ENCODE measurements at places on chromosomes 3 and 15.

- no peak for DNase-seq
Measured at GRCh38 chr3:43248185-43248583, 38.2 kb upstream of the SNRK start.

DNA sequence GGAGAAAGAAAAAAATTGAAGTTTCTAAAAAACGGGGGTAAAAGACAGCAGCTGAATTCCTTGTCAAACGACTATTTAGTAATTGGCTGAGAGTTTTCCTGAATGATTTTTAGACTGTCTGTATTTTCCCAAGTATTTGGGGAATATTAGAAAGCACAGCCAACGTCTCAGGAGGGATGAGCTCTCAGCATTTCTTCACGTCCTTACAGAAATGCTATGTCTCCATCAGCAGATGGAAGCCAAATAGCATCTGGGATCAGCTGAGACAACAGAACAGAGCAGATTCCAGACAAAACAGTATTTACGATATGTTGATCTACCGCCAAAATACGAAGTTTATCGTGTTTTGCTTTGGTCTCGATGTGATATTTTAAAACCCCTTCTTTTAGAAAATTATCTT is 5.3 kb upstream of the TMC3 start:
- no peak for DNase-seq

DNA sequence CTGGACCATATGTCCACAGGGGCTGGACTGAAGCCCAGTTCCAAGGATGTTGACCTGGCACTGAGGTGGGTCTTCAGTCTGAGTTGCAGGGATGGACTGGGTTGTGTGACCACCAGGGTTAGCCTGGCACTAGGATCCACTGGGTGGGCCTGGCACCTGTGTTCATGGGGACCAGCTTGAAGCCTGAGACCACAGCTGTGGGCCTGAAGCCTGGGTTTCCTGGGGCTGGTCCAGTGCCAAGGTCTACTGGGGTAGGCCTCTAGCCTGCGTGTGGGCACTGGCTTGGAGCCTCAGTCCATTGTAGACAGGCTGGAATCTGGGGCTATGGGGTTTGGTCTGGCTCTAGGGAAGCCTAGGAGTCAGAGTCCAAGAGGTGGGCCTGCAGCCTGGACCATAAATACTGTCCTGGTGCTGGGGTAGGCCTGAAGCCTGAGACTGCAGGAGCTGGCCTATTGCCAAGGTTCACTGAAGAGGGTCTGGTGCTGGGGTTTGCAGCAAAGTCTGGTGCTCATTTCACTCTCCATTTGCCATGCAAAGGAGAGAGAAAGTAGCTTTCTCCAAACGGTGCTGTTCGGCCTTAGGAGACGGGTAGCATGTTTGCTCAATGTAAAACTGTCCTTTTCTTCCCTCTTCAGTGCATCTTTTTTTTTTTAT is 51.2 kb upstream of the TBC1D5 start:
- no peak for DNase-seq

- no peak for DNase-seq
Measured at GRCh38 chr3:87207460-87207859, 19.6 kb upstream of the CHMP2B start.

GRCh38 chr3:104523136-104523535 is 843.6 kb upstream of the ALCAM start:
- DNase-seq = no peak
